ENCODE measurements at places on chromosomes 4 and X.

DNA sequence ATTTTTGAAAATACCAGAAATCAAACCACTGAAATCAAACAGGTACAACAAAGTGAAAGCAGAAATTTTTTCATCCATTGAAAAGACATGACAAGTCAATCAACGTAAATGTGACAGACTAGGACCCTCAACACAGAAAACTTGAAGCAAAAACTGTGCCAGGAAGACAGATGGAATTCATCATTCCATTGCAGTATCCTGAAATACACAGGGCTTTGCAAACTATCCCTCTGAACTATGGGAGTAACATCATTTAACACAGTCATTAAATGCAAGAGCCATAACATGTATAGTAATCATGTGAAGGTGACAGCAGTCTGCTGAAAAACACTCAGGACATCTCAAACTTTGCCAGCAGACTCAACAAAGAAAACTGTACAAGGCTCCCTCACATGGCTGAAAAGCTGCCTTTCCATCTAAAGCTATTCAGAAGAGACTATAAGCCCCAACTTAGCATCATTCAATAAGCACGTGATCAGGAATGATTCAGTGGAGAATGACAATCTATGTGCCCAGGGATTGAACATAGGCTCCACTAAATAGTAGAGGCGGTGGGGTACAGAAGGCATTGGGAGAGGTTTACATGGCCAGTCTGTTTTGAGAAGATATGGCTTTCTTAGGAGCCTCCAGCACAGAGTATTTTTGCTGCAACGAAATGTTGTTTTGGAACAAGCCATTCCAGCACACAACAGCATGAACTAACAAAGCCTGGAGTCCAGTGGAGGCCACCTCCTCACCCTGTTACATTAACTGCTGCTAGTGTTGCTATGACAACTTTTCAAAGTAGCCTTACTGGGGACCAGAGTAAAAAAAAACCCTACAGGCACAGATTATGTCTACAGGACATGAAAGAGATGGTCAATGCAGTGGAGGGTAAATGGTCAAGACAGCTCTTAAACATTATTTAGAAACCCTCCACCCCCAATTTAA lies 274.5 kb upstream of the NOCT start:
- DNase-seq: no peak

DNA sequence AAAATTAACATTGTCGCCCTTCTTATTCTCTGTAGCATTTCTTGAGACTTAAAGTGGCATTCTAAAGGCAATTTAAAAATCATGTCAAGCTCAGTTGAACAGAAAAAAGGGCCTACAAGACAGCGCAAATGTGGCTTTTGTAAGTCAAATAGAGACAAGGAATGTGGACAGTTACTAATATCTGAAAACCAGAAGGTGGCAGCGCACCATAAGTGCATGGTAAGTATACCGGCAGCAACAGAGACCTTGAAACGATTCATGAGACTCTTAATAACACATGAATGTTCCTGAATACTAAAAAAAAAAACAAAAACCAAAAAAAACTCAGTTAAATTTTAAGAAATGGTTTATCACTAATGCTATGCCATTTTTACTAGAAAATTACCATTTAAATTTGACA lies 82.4 kb upstream of the HPRT1 start:
- no peak for DNase-seq

DNA sequence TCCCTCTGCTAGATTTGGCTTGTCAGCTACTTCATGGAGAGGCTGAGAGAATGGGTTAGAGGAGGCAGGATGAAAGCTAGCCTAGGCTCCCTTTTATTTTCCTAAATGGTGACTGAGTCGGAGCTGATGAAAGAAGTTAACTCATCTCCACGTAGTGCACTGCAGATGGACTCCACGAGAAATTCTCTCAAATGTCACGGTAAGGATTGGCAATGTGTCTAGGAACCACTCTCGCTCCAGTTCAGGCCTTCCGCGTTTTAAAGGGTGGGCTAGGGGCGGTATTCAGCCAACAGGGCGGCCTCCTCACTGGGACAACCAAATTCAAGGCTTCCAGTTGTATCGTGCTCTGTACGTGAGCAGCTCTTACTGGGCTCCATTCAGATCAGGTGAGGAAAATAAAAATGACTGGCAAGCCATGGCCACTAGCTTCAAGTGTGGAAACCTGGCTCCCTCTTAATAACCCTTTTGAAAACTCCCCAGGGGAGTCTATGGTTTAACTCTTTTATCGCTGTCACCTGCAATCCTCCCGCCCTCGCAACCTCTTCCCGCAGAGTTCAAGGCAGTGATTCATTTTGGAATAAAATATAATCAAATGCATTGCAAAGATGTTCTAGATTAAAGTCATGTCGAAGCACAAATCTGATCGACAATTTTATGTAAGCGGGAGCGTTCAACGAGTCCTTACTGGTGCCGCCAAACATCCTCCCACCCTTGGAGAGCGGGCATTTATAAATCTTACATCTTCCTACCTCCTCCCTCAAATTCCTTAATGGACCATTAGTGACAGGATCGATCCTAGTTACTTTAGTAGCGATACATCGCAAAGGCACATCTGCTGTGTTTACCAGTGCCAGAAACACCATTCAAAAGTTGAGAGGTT lies 1.2 kb downstream of the SPOCK3 start:
- no peak for DNase-seq

GRCh38 chrX:19968276-19968675 lies 22.6 kb downstream of the BCLAF3 start:
- DNase-seq: no peak
